ENCODE measurements at places on chromosomes 11 and 22.
A peak's percentile ranks its signal among the peaks of the same experiment; 100 is the strongest.

GRCh38 chr11:57649826-57650738 lies at the start of gene YPEL4:
Gene YPEL4 (minus strand): TSS chr11:57649912. CDS start chr11:57647107, 2,805 bp downstream.
- peak; percentile 55 for DNase-seq

GRCh38 chr11:10938231-10938630 lies 80.4 kb upstream of the ZBED5 start:
- DNase-seq, result no peak

- DNase-seq, result peak; percentile 87
Measured at GRCh38 chr11:94128746-94129511, at the start of gene PANX1. Gene PANX1 (plus strand): TSS chr11:94128841. CDS start chr11:94129313, 472 bp downstream.

DNA sequence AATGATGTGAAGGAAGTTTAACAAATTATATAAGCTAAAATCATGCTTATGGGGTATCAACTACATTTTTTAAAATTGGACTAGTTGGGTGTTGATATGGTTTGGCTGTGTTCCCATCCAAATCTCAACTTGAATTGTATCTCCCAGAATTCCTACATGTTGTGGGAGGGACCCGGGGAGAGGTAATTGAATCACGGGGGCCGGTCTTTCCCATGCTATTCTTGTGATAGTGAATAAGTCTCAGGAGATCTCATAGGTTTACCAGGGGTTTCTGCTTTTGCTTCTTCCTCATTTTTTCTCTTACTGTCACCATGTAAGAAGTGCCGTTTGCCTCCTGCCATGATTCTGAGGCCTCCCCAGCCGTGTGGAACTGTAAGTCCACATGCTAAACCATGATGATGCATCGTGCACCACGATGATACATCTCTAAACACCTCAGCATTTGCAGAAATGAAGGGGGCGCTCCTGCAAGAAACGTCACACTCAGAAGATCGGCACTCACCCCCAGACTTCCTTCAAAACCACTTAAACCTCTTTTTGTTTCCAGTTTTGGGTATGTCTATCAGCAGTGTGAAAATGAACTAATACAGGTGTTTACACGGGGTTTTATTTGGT lies 340.0 kb downstream of the SHANK2 start:
- peak; percentile 7 for DNase-seq

GRCh38 chr11:57974848-57975601 lies 48.7 kb upstream of the OR9Q1 start:
- no peak for DNase-seq

GRCh38 chr11:80255021-80255420 lies 814.2 kb upstream of the TENM4 start:
- DNase-seq, result no peak

DNA sequence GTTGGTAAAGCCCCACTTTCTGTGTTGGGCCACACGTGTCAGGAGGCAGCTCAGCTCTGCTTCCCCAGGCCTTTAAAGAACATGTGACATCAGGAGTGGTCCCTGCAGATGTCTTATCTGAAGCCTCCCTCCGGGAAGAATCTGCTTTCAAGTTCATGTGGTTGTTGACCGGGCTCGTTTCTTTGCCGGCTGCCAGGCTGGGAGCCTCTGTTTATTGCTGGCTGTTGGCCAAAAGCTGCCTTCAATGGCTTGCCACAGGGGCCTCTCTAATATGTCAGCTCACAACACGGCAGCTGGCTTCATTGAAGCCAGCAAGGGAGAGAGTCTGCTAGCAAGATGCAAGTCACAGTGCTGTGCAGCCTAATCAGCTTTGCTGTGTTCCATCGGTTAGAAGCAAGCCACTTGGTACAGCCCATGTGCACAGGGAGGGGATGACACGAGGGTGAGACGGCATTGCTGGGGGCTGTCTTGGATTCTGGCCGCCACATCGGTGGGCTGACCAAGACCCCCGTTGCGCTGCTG lies 14.6 kb downstream of the MRGPRF start:
- DNase-seq, result no peak

GRCh38 chr11:73017024-73017751 lies 124.9 kb downstream of the FCHSD2 start:
- no peak for DNase-seq

DNA sequence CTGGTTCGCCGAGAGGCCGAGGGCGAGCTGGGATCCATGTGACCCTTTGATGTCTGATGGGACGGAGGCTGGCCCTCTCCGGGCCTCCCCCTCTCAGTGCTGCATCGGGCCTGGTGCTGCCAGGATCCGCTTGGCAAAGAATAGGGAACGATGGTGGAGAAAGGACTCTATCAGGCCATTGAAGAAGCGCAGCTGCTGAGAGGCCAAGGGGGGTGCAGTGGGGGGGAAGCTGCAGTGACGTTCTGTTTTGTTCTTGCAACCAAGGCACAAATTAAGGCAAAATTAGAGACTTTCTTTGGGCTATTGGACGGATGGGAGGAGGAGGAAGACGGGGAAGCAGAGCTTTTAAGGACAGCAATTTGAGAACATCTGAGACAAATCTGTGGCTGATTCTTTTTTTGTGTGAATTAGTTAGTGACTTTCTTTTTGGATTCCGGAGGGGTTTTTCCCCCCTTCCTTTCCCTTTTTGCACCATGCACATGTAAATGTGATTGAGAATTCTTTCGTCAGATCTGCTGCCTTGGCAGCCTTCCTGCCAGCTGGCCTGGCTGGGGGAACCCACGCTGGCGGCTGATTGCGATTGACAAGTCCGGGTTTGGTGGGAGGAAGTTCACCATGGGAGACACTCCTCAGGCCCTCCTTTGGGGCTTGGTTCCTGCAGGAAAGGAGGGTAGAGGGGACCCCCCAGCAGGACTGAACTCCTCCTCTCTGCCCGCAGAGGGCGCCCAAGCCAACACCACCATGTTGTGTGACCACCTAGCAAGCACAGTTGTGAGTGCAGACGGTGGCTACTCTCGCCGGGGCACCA lies 214.6 kb downstream of the NTM start:
- no peak for DNase-seq

Measured in activated CD4-positive, alpha-beta T cell treated with anti-CD3 and anti-CD28 coated beads, Interleukin-2, Interleukin-6, amounts not matched to agents 100 ng/mL and 50 ng/mL, durations not matched to agents 16 hours and 8 hours (primary cell).